CD4-positive, alpha-beta T cell treated with Interleukin-1 beta for 1 hour (primary cell): ENCODE measurements at places on chromosomes 12 and 14.

GRCh38 chr14:72521045-72521444, 372.9 kb downstream of the DPF3 start:
- no peak for DNase-seq

DNA sequence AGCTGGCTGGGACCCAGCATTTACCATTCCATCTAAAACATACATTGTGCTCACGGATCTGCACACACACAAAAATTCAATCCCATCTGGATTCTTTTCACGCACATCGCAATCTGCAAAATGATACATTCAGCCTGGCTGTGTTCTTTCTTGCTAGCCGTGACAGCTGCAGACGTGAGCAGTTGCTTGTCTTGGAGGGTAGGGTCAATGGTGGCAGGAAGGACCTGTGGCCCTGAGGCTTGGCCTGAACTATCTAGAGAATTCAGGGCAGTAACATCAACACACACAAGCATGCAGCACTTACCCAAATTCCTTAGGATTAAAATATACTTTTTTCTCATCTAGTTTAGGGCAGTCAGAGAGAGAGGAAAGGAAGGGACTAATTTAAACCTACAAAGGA, 72.0 kb downstream of the DICER1 start:
- no peak for DNase-seq

DNA sequence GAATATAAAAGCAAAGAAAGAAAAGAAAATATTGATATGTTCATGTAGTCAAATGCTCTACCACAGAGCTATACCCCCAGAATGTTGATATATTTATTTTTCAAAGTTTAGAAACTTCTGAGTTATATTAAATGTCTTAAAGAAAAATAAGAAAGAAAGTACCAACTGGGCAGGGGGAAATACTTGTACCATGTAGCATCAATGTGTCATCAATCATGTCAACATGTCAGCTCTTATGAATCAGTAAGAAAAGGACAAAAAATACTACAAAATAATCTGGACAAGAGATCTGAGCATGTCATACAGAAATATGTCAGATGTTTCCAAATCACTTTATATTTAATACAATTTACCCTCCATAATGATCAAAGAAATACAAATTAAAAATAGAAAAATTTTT, 595.1 kb upstream of the ATP2B1 start:
- no peak for DNase-seq

DNA sequence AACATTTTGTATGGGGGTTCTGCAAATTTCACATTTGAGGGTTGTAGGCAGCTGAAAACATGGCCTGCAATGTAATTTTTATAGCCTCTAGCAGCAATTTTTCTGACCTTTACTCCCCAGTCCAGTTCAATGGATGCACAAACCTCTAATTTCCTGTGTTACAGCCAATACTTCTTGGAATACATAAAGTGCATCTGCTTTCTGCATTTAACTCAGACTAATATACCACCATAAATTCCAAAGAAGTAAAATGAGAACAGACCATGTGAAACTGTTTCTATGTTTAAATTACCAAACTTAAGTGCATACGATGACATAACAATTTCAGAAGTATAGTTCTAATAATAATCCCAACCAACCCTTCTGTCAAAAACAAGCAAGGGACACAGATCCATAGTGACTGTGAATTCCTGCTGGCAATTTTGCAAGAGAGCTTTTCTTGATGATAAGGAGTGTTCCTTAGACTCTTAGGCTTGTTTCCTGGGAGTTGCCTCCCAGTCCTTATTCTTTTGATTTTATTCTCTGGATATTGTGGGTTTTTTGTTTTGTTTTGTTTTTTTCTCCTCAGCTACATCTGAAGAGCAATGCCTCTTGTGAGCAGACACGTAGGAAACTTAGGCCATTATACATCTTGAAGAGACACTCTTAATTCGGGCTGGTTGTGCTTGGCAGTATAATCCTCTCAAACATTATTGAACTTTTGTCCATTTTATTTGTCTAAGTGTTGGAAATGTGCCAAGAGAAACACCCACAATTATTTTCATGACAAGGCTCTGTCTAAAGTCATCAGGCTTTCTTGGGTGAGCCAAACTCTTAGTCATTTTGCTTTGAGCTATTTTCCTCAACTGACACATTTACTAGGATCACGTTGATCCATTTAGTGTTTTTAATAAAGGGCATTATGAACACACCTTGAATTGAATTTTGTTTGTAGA, 51.3 kb upstream of the RERGL start:
- no peak for DNase-seq

- DNase-seq, result no peak
Observed at GRCh38 chr12:104635607-104636343, 179.0 kb downstream of the CHST11 start.

DNA sequence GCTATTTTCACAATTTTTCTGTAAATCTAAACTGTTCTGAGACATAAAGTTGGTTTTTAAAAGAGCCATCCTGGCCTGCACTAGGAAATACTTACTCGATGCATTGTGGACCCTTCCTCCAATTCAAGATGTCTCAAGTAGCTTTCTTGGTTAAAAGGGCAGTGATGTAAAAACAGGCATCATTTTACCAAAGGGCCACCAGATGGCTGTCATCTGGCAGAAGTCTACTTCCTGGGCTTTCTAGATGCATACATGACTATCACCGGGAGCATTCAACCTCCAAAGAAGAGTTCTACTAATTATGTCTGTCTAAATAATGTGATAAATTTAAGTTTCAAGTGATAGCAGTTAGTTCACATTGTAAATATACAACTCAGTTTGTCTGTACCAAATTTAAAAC, 96.8 kb upstream of the FRMD6 start:
- no peak for DNase-seq

GRCh38 chr12:68479896-68480291, 130.8 kb upstream of the RAP1B start:
- no peak for DNase-seq

GRCh38 chr12:4191149-4191548, 82.4 kb upstream of the CCND2 start:
- DNase-seq, result no peak

DNA sequence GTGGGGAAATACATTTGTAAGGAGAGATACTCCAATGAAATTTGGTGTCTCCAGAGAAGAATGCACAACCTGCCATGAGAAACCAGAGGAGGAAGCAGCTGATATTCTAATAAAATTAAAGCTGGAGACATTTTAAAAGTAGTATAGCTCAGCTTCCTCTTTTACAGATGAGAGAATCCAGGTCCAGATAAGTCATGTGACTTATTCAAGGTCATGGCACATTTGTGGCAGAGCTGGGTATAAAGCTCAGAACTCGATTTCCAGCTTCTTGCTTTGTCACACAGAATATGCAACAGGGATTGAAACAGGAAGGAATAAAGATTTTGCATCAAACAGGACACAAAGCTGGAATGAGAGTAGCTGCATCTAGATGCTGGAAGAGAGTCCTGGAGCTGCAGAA, 174.8 kb downstream of the EMP1 start:
- DNase-seq, result no peak

DNA sequence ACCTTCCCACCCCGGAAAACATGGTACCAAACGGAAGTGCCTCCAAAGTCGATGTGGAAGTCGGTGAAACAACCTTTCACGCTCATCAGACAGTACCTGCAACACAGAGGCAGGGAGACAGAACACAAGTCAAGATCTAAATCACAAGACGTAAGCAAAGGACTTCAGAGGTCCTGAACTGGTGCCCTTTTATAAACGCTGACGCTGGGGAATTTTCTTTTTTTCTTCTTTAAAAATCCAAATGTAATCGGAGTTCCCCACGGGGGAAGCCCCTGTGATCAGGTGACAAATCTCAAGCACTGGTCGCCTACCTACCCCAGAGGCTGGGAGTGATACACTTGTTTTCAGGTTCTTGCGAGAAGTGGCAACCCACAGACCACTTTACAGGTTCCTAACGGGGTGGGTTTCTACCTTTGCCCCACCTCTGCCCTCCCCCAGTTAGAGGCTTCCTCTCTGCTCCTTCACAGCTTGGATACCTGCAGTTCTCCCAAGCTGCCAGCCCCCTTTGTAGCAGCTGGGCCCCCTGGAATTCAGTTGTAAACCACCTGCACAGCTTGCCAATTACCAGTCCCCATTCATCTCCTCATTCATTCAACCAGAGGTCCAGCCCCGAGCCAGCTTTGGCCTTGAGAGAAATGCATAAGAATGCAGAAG, 46.2 kb downstream of the KDM2B start:
- DNase-seq, result peak; percentile 81

GRCh38 chr12:106178562-106178961, 39.8 kb upstream of the NUAK1 start:
- DNase-seq, result no peak

- no peak for DNase-seq
Observed at GRCh38 chr14:48333221-48333920, 658.0 kb upstream of the MDGA2 start.

- no peak for DNase-seq
Observed at GRCh38 chr12:93237235-93237915, 140.3 kb upstream of the NUDT4 start.

DNA sequence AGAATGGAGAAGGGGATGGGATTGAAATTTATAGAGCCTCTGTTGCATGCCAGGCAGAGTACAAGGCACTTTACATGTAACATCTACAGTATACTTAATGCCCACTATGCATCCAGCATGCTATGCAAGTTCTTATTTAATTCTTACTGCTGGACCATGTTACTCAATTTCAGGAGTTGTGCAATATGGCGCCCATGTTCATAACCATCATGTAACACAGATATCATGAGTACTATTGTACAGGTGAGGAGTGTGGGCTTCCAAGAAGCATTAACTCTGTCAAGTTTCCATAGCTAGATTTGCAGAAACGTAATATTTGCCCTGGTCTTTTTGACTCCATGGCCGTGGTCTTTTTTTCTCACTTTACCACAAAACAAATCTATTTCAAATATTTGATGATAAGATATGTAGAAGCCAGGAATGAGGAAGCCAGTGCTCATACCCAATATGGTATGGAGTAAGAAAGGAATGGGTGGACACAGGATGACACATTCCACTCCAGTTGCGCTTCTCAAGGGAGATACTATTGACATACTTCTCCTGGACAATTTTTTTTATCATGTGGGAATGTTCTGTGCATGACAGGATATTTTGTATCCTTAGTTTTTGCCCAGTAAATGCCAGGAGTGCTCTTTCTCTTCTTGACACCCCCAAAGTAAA, 191.8 kb downstream of the C12orf75 start:
- DNase-seq, result no peak

GRCh38 chr14:59844186-59844812, 26.3 kb downstream of the RTN1 start:
- no peak for DNase-seq

- DNase-seq, result no peak
Observed at GRCh38 chr12:56013482-56013881, 7.4 kb upstream of the IKZF4 start.

DNA sequence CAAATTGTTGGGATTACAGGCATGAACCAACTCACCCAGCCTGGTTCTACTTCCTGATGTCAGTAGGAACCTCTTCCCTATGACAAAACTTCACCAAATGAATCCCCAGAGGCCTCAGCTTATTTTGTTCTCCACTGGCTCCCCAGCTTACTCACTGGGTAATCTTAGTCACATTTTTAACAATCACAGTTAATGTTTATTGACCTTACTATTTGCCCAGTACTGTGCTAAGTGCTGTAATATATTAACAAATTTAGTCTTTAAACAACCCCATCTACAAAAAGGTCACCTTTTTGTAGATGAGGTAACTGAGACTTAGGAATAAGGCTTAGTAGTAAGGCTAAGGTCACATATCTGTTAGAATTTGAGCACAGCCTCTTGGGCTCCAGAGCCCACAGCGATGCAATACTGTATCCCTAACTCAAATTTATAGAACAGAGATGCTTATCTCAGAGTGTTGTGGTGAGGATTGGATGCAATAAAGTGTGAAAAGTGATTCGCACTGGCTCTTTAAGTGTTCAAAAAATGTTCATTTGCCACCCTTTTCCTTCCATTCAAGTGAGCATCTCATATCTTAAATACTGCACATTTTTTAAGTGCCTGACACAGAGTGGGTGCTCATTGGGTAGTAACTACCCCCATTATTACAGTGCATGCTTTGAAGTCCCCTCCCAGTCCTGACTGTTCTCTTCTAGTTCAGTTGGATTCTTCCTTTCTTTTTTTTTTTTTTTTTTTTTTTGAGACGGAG, 146.4 kb upstream of the ARHGAP5 start:
- no peak for DNase-seq

DNA sequence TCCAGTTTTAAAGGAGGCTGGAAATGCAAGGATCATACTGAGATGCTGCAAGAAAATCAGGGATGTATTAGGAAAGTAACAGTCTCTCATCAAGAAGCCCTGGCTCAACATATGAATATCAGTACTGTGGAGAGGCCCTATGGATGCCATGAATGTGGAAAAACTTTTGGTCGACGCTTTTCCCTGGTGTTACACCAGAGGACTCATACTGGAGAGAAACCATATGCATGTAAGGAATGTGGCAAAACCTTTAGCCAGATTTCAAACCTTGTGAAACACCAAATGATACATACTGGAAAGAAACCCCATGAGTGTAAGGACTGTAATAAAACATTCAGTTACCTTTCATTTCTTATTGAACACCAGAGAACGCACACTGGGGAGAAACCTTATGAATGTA, 24.5 kb downstream of the ZNF891 start:
- DNase-seq, result no peak

DNA sequence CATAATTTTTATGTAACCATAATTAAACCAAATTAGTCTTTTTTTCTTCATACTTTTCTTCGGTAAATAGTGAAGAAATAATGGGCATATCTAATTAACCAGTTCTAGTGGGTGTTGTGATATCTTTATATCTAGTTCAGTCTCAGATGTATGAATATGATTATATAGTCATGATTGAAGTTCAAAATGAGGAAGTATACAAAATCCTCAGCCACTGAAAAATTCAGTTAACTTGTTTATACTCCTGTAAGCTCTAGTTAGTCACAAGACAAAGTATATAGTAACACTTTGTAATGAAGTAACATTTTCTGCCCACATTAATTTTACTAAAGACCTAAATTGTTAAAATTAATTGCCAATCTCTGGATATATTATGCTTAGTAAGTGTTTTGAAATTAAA, 46.5 kb downstream of the CAND1 start:
- no peak for DNase-seq

DNA sequence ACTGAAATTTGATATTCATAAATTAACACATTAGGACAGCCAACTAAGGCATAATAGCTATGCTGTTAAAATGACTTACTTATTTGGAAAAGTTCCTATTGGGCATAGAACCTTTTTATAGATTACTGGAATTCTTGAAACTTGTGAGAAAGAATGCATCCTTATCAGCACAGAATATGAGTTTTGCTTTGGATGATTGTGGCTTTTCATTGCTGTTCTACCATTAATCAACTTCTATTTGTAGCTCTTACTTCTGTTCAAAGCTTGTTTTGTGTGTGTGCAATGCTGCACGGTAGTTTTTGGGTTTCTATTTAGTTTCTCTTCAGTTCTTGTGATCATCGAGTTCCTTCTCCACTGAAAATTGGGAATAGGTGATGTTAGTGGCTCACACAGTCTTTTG, 152.4 kb upstream of the PELI2 start:
- DNase-seq, result no peak

GRCh38 chr12:84046859-84047258, 865.7 kb downstream of the SLC6A15 start:
- DNase-seq, result no peak

GRCh38 chr12:47891356-47891755, 13.4 kb downstream of the VDR start:
- DNase-seq, result no peak
